ENCODE measurements at places on chromosomes 3 and 15. TPM values are rescaled to one million over a fixed set of nuclear protein-coding genes. Genes with fewer than 3 reads are reported as not detected.

DNA sequence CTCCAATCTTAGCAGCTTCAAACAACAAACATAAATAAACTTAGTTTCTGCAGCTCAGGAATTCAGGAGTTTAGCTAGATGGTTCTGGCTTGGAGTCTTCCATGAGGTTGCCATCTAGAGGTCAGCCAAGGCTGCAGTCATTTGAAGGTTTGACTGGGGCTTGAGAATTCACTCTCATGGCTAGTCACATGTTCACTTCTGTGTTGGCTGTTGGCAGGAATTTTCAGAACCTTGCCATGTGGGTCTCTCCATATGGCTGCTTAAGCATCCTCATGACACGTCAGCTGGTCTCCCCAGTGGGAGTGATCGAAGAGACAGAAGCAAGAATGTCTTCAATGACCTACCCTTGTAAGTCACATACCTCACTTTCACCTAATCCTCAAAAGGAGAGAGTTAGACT is 269.2 kb upstream of the CNTN3 start:
- DNase-seq, result no peak

DNA sequence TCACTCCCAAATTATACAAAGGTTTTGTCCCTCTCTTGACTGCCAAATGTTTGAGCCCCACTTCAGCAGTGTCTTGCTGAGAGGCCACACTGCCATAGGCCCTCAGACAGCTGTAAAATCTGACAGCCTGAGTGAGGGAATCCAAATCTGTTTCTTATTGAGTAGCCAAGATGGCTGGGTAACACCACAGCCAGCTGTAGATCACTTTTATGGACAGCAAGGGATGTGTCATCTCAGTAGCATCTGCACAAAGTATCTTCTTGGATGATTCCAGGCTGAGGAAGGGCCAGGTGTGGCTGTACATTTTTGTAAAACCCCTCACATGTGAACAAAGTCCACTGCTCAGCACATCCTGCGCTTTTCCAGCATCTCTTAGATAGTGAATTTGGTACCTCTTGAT is 237.0 kb upstream of the LRTM1 start:
- peak; percentile 72 for DNase-seq

DNA sequence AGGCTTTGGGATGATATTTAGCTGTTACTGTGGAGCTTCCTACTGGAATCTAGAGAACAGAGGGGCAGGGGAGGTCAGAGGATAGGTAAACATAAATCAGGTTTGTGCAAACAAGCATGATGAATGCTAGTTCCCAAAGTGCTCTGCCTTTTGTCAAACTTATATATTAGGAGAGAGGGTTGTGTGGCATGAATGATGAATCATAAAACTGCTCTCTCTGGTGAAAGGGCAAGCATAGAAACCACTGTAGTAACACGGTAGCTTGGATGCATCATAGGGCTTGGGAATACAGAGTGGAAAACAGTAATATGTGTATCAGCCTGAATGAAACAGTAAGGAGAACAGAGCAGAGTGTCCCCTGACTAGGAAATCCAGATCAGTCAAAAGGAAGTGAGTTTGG is 486.7 kb downstream of the IL5RA start:
- no peak for DNase-seq

Gene GOLGA8S
- total RNA-seq, result not detected

DNA sequence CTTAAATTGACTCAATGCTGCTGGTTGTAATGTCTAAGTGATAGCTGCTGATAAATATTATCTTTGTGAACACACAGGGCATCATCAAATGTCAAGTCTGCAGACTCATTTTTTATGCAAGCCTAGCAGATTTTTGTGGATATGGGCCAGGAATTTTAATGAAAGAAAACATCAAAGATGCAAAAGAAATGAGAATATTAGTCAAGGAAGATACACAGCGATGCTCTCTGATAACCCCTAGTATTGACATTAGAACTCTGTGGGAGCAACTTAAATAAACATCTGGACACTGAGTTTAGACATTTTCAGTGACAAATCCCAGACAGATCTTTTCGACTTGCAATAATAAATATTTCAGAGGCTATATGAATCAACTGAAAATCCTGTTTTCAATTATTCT is 28.3 kb downstream of the POLR2M start:
- no peak for DNase-seq

DNA sequence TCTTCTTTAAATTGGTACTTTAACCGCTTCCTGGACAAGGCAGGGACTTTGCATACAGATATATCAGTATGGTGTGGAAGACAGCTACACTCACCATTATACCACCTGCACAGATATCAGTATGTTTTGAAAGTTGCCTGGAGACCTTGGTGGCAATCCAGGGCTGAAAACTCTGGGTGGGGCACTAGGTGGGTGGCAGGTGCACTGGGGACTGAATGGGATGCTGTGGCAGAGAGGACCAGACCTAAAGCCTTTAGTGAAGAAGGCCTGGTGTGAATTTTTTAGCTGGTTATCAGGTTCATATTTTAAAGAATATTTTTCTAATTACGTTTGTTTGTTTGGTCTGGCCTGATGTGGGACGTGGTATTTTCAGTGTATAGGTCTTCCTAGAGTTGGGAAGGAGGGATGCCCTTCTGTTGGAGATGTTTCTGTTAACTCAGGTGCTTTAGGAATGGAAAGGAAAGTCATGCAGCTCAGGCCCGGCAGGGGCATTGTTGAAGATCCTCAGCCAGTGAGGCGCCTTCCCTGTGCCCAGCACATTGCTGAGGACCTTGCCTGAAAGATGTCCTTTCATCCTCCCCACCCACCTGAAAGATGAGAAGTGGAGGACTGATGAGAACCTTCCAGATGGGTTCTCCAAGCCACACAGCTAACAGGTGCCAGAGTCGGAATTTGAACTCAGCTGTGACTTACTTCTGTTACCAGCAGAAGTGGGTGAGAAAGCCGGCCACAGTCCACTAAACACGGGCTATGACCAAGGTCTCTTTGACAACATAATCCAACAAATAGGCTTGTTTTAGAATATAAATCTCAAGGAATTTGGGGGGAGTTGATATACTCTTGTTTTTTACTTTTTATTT is 77.3 kb downstream of the APBA2 start:
- peak; percentile 9 for DNase-seq

- DNase-seq, result no peak
Measured at GRCh38 chr3:26029321-26029720, 239.4 kb downstream of the OXSM start.

Gene CYP19A1
- 1.3 TPM for total RNA-seq

DNA sequence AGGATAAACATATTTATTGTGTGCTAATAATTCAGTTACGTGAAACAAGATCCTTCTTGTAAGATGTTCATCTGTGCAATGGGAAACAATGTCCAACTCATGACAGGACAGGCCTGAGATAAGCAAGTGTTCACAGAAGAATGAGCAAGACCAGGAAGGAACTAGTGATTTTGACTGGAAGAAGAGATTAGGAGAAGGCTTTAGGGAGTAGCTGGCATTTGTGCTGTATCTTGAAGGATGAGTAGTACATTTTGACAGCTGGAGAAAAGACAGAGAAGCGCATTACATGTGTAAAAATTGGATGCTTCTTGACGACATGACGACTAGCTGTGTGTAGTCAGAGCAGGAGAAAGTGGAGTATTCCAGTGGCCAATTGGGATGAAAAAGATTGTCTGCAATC is 48.4 kb downstream of the GBE1 start:
- no peak for DNase-seq

Gene SHC4
- total RNA-seq, result 2.9 TPM

GRCh38 chr15:94441760-94442159 is 210.4 kb downstream of the MCTP2 start:
- no peak for DNase-seq

DNA sequence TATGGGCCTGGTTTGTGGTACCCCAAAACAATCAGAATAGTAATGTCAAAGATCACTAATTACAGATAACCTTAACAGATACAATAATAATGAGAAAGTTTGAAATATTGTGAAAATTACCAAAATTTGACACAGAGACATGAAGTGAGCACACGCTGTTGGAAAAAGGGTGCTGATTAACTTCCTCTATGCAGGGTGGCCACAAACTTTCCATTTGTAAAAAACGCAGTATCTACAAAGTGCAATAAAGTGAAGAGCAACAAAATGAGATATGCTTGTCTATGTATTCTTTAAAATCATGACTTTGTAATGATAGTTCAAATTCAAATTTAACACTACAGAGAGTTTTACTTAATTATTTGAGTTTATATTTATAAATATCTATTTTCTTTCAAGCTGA is 7.6 kb upstream of the TIGIT start:
- no peak for DNase-seq

GRCh38 chr15:55741833-55742497 is 987 bp downstream of the PRTG start:
- peak; percentile 41 for DNase-seq
